Immature natural killer cell (primary cell): ENCODE measurements at places on chromosomes 3 and 15.

DNA sequence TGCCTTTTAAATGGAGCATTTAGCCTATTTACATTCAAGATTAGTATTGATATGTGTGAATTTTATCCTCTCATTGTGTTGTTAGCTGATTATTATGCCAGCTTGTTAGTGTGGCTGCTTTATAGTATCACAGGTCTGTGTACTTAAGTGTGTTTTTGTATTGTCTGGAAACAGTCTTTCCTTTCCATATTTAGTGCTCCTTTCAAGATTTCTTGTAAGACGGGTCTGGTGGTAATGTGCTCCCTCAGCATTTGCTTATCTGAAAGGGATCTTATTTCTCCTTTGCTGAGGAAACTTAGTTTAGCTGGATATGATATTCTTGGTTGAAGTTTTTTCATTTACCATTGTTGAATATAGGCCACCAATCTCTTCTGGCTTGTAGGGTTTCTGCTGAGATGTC, 549.0 kb downstream of the EPHA3 start:
- no peaks in the 10 kb centered on the region for H3K36me3 ChIP-seq
- no peak overlapping the region for H3K27ac ChIP-seq
- H3K4me1 ChIP-seq, result no peaks in the 10 kb centered on the region
- no peak for DNase-seq
- H3K4me3 ChIP-seq, result no peak overlapping the region

GRCh38 chr3:191557322-191557721, 96.4 kb downstream of the PYDC2 start:
- DNase-seq, result no peak
- H3K4me3 ChIP-seq, result no peak overlapping the region
- no peaks in the 10 kb centered on the region for H3K36me3 ChIP-seq
- H3K27ac ChIP-seq, result no peak overlapping the region
- H3K27me3 ChIP-seq, result peaks cover 2% of the 10 kb centered on the region
- no peaks in the 10 kb centered on the region for H3K4me1 ChIP-seq

- H3K27me3 ChIP-seq, result peaks cover 9% of the 10 kb centered on the region
- H3K36me3 ChIP-seq, result peaks cover 5% of the 10 kb centered on the region
- H3K4me3 ChIP-seq, result peak overlapping the region; percentile 46
- H3K27ac ChIP-seq, result peak overlapping the region; percentile 97
- H3K4me1 ChIP-seq, result peaks cover 98% of the 10 kb centered on the region
These were observed 67.8 kb upstream of the ICE2 start for GRCh38 chr15:60546744-60547143.

GRCh38 chr15:42919799-42920518, 619 bp downstream of the TTBK2 start:
- DNase-seq, result no peak
- H3K4me1 ChIP-seq, result peaks cover 43% of the 10 kb centered on the region
- H3K27me3 ChIP-seq, result peaks cover 4% of the 10 kb centered on the region
- H3K27ac ChIP-seq, result peak overlapping the region; percentile 82

DNA sequence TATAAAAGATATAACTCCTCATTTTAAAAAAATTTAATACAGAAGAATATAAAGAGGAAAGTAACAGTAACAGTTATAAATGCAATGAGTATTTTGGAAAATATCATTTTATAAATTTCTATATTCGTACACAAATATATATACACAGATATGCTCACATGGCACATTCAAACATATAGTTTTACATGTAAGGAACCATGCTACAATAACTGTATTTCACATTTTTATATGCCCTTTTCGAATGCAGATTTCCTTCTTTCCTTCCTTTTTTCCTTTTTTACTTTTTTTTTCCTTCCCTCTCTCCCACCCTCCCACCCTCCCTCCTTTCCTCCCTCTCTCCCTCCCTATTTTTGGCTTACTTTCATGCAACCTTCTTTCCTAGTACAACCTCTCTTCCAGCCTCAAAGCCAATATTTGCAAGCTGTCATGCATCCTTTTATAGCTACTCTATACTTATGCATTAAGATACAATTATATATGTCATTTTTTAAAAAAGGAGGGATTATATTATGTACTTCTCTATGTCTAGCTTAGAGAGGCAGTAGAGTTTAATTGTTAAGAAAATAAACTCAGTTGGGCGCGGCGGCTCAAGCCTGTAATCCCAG, 830.5 kb downstream of the IGSF11 start:
- H3K27me3 ChIP-seq, result no peaks in the 10 kb centered on the region
- no peaks in the 10 kb centered on the region for H3K36me3 ChIP-seq
- no peak for DNase-seq
- no peaks in the 10 kb centered on the region for H3K4me1 ChIP-seq
- no peak overlapping the region for H3K4me3 ChIP-seq
- no peak overlapping the region for H3K27ac ChIP-seq

GRCh38 chr15:84981711-84982300, at the start of gene PDE8A:
TSS of gene PDE8A (plus strand) at chr15:84981856. CDS start at chr15:84982163, 307 bp downstream.
- H3K4me3 ChIP-seq, result peak within 1 kb of the TSS; percentile 95
- H3K27ac ChIP-seq, result peak within 1 kb of the TSS; percentile 98
- peak; percentile 84 for DNase-seq
- peaks cover 9% of the 10 kb centered on the region for H3K27me3 ChIP-seq
- H3K4me1 ChIP-seq, result peaks cover 36% of the 10 kb centered on the region

DNA sequence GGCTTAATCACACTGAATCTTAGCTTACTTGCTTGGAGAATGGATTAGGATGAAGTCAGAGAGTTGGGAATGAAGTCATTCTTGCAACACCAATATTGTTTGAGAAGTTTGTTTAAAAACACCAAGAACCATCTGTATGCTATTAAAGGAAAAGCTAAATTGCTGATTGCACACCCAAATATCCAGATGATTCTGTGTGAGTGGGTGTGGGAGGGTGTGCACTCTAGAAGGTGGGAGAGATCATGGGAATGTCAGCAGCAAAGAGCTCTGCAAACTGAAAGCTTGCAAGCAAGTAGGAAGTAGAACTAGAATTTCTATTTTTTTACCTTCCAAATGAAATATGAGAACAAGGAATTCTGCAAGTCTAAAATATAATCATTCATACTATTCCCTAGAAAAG, 364.9 kb downstream of the NR2F2 start:
- H3K27ac ChIP-seq, result no peak overlapping the region
- H3K36me3 ChIP-seq, result no peaks in the 10 kb centered on the region
- H3K27me3 ChIP-seq, result no peaks in the 10 kb centered on the region
- no peak for DNase-seq
- no peaks in the 10 kb centered on the region for H3K4me1 ChIP-seq
- H3K4me3 ChIP-seq, result no peak overlapping the region

- no peak overlapping the region for H3K4me3 ChIP-seq
- H3K27me3 ChIP-seq, result peaks cover 10% of the 10 kb centered on the region
- DNase-seq, result no peak
- H3K27ac ChIP-seq, result no peak overlapping the region
These were observed 57.5 kb downstream of the SST start for GRCh38 chr3:187612656-187613055.

DNA sequence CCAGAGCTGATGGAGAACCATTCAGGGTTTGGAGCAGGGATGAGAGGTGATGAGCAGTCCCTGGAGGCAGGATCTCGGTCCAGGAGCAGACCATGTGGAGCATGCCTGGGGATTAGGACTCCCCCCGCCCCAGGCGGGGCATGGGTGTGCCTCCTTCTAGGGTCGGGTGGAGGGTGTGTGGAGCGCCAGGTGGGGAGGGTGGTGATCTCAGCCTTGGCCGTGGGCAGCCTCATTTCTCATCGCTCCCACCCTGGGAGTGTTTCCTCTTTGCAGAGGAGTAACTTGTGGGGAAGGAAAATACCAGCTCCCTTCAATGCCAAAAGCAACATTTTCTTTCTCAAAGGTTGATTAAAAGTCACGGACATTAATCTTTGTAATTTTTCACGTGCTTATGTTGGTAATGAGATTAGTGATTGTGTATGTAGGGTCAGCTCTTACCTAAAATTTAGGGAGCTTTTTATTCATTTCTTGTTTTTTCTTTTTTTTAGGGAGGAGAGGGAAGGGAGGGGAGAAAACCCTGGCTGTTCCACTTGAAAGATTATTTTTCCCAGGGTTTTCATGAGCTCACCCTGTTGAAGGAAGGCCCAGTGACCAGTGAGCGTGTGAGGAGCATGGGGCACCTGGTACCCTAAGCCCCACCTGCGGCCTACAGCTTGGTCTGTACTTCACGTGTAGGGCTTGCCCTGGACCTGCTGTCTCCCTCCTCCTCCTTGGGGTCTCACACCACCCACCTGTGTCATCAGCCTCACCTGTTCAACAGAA, 11.0 kb downstream of the FBLN2 start:
- no peaks in the 10 kb centered on the region for H3K4me1 ChIP-seq
- no peak for DNase-seq
- peaks cover 14% of the 10 kb centered on the region for H3K27me3 ChIP-seq
- H3K4me3 ChIP-seq, result no peak overlapping the region
- H3K27ac ChIP-seq, result no peak overlapping the region

GRCh38 chr3:36679384-36680200, 84.8 kb downstream of the DCLK3 start:
- H3K4me3 ChIP-seq, result no peak overlapping the region
- no peak for DNase-seq

DNA sequence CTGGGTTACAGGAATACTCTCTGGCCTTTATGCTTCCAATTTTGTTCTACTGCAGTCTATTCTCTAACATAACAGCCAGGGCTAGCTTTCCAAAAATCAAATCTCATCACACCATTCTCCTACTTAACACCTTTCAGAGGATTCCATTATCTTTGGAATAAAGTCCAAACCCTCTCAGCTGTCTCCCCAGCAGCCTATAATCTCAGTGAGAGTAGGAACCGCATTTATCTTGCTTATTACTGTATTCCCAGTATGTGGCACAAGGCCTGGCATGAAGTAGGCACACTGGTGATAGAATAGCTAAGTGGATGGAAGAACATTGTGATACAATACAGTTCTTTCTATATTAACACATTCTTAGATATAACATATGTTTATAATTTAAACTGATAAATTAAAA, 49.0 kb upstream of the MYO5C start:
- DNase-seq, result no peak
- H3K27me3 ChIP-seq, result peaks cover 5% of the 10 kb centered on the region
- no peak overlapping the region for H3K4me3 ChIP-seq
- no peak overlapping the region for H3K27ac ChIP-seq

GRCh38 chr15:38414357-38414756, 39.6 kb upstream of the FAM98B start:
- H3K4me1 ChIP-seq, result no peaks in the 10 kb centered on the region
- no peaks in the 10 kb centered on the region for H3K36me3 ChIP-seq
- no peak for DNase-seq
- no peak overlapping the region for H3K27ac ChIP-seq
- no peak overlapping the region for H3K4me3 ChIP-seq
- H3K27me3 ChIP-seq, result peaks cover 14% of the 10 kb centered on the region

DNA sequence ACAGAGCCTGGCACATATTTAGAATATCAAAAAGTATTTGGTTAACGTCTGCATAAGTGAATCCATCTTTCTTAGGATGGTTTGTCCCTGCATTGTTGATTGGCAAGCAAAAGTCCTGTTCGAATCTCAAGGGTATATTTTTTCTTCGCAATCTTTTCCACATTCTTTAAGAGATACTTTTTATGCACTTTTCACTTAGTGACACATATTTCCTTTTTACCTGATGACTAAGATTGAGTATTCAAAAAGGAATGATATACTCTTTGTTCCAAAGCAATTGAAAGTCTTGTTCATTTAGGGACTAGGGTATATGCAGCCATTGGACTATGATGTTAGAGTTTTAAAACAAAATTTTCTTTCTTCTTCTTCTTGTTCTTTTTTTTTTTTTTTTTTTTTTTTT, 349.9 kb downstream of the NLGN1 start:
- DNase-seq, result no peak
- H3K36me3 ChIP-seq, result peaks cover 3% of the 10 kb centered on the region
- no peak overlapping the region for H3K4me3 ChIP-seq

DNA sequence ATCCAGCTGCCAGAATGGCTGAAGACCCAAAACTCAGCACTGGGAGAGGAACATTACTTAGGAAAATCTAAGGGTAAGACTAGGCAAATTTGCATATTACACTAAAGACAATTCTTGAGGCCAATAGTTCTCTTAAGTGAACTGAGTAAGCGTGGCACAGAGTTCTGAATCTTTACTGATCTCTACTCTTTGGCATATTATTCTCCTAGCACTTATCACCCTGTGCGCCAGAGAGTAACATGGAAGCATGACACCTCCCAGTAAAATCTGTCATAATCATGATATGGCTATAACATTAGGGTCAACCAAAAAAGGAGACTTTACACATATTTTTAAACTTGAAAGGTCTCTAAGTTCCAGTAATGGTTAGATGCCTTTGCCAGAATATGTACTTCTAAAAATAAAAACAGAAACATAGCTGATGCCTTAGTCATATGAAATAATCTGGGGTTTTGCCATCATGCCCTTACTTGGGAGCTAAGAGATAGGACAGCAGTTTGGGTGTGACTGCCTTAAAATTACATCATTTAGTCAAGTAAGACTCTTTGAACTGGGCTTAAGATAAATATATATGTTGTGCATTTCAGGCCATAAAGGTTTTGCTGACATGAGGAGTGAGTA, 290.5 kb downstream of the PLCL2 start:
- peaks cover 8% of the 10 kb centered on the region for H3K4me1 ChIP-seq
- H3K36me3 ChIP-seq, result peaks cover 25% of the 10 kb centered on the region
- no peak overlapping the region for H3K4me3 ChIP-seq
- no peak for DNase-seq

- peaks cover 84% of the 10 kb centered on the region for H3K4me1 ChIP-seq
These were observed 52.6 kb downstream of the MBNL1 start for GRCh38 chr3:152321200-152321954.

- no peaks in the 10 kb centered on the region for H3K36me3 ChIP-seq
- H3K27ac ChIP-seq, result peak overlapping the region; percentile 86
- no peaks in the 10 kb centered on the region for H3K27me3 ChIP-seq
- DNase-seq, result peak; percentile 3
- peak overlapping the region; percentile 94 for H3K4me3 ChIP-seq
- peaks cover 45% of the 10 kb centered on the region for H3K4me1 ChIP-seq
These were observed 999 bp downstream of the ZNF280D start for GRCh38 chr15:56732135-56732885.

DNA sequence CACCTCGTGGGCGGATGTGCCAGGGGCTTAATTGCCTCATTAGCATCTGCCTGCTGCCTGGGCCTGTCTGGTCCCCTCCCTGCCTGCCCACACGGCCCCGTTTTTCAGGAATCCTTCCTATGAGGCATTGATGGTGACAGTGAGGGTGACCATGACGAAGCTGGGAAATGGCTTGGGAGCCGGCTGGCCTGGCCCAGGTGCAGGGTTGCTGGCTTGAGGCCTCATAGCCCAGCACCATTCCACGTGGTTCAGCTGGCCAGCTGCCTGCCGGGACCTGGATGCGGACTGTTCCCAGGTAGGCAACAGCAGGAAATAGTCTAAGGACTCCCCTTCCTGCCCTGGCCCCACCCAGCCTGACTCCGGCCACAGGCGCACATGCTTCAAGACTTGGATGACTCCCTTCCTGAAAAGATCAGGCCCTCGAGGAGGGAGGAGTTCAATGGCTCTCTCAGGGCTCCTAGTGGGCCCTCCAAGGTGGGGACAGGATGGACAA, 8.9 kb upstream of the DUSP7 start:
- H3K27me3 ChIP-seq, result peaks cover 5% of the 10 kb centered on the region
- no peak overlapping the region for H3K4me3 ChIP-seq
- DNase-seq, result no peak
- no peaks in the 10 kb centered on the region for H3K36me3 ChIP-seq
- no peak overlapping the region for H3K27ac ChIP-seq
- H3K4me1 ChIP-seq, result no peaks in the 10 kb centered on the region
